ENCODE measurements at places on chromosomes 12 and 14.

- DNase-seq, result no peak
Measured at GRCh38 chr12:45289245-45290215, 73.6 kb downstream of the ANO6 start.

DNA sequence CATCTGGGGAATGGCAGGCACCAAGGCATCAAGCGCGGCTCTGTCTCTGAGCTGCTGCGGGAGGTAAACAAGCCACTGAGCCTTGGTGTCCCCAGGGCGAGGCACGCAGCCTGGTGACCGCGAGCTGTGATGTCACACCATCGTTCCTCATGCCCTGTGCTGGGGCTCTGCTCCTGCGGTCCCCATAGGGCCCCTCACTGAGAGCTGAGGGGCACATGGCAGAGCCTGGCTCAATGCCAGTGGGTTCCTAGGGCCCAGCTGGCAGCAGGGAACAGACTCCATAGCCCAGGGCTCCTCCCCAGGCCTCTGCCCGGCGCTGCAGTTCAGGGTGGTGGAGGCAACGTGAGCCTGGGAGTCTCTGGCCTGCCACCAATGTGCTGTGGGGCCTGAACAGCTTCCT, 22.6 kb downstream of the CHGA start:
- DNase-seq, result no peak

DNA sequence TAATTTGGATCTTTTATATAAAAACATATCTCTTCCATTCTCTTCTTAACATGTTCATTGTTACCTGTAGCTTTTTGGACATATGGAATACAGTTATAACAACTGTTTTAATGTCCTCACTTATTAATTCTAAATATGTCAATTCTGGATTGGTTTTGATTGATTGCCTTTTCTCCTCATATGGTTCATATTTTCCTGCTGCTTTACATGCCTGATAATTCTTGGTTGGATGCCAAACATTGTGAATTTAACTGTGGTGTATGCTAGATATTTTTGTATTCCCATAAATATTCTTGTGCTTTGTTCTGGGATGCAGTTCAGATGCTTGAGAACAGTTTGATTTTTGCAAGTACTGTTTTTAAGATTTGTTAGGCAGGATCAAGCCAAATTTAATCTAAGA, 10.8 kb downstream of the C14orf132 start:
- no peak for DNase-seq

DNA sequence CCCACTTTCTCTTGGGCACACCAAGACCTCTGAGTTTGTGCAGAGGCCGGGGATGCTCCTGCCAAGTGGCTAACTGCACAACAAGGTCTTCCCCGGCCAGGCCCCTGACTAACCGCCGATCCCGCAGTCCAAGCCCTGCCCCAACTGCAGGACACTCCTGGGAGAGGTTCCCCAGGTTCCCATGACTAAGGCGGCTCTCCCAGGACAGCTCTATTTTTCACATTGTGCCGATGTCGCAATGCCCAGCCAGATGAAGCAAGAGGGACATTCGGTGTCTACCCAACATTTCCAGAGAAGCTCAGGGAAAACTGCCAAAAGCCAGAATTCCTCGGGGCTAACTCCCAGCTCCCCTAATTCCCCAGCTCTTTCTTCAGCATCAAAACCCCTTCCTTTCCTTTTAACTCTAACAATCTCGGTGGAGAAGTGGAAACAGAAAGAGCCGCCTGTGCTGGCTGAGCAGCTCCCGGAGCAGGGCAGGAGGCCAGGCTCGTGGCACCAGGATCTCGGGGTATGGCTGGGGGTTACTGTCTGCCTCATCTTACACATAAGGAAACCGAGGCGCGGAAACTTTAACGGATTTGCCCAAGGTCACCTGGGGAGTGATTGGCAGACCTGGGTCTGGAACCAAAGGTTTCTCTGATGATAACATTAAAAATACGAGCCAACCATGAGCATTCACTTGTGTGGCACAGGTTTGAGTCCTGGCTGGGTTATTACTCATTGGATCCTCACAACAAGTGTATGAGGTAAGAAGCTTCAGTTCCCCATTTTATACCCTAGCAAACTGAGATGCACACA, 318.2 kb downstream of the BCL11B start:
- no peak for DNase-seq

- DNase-seq, result no peak
Measured at GRCh38 chr14:61109288-61109687, 128.2 kb downstream of the SLC38A6 start.

DNA sequence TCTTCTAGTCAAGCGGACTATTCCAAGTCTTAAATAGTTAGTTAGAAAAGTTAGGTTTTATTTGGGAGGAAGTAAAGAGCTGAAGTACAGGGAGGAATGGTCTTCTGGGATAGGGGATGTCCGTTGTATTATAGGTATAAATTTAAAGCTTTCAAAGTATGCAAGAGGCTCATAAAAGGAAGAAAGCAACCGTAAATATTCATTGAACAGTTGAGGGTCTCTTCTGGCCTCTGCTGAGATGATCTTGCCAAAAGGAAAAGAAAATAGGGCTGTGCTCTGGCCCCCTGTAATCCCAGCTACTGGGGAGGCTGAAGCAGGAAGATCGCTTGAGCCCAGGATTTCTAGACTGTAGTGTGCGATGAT, 377 bp upstream of the TIMELESS start:
- DNase-seq, result no peak

DNA sequence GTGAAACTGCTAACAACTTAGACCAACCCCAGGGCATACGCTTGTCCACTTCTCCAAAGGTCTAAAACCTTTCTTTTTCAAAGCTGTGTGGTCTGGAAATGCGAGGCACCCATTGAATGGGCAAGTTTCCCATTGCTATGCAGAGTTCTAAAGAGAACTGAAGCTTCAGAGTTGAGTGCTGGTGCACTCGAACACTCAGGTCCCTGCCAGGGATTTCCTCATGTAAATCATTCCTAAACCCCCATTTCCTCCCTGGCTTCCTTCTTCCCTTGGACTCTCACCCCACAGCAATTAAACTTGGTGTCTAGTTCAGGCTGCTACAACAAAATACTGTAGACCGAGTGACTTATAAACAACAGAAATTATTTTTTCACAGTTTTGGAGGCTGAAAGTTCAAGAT, 2.2 kb upstream of the PXN start:
- DNase-seq, result no peak

- DNase-seq, result no peak
Measured at GRCh38 chr12:123346946-123347345, 17.7 kb downstream of the SBNO1 start.

- no peak for DNase-seq
Measured at GRCh38 chr12:27864521-27864920, 84.5 kb upstream of the MANSC4 start.
